ENCODE measurements at places on chromosomes 5 and 9. TPM values are rescaled to one million over a fixed set of nuclear protein-coding genes. Genes with fewer than 3 reads are reported as not detected.

GRCh38 chr5:91381774-91382359 is 1.2 kb downstream of the ARRDC3 start:
- peak overlapping the region; percentile 62 for H3K4me3 ChIP-seq
- no peaks in the 10 kb centered on the region for H3K36me3 ChIP-seq
- H3K27me3 ChIP-seq, result no peaks in the 10 kb centered on the region
- peak; percentile 84 for DNase-seq
- no peaks in the 10 kb centered on the region for H3K4me1 ChIP-seq
- peak overlapping the region; percentile 98 for H3K27ac ChIP-seq

DNA sequence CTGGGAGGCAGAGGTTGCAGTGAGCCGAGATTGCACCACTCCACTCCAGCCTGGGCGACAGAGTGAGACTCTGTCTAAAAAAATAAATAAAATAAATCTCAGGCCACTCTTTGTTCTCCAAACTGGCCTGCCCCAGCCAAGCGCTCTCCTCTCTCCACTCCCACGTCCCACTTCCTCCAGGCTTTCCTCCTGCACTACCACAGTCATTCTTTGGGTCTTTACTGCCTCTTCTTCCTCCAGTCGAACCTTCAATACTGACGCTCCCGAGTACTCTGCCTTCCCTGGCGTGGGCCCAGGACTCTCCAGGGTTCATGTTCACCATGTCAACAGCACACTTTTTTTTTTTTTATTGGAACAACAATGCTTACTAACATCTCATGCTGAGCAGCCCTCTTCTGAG is 23.9 kb downstream of the RNF130 start:
- H3K27me3 ChIP-seq, result no peaks in the 10 kb centered on the region
- H3K4me3 ChIP-seq, result no peak overlapping the region
- peaks cover 7% of the 10 kb centered on the region for H3K4me1 ChIP-seq
- no peaks in the 10 kb centered on the region for H3K36me3 ChIP-seq

NPR2 gene
- 29.7 TPM for total RNA-seq

GRCh38 chr9:125890826-125891225 is 143.7 kb downstream of the PBX3 start:
- no peaks in the 10 kb centered on the region for H3K4me1 ChIP-seq
- no peaks in the 10 kb centered on the region for H3K27me3 ChIP-seq
- H3K4me3 ChIP-seq, result peak overlapping the region; percentile 5
- peak overlapping the region; percentile 83 for H3K27ac ChIP-seq

GRCh38 chr5:86861512-86861911 is 243.8 kb downstream of the COX7C start:
- H3K36me3 ChIP-seq, result no peaks in the 10 kb centered on the region
- peaks cover 2% of the 10 kb centered on the region for H3K27me3 ChIP-seq
- H3K27ac ChIP-seq, result no peak overlapping the region
- no peaks in the 10 kb centered on the region for H3K4me1 ChIP-seq
- no peak overlapping the region for H3K4me3 ChIP-seq

GRCh38 chr5:94433397-94434163 is 184.8 kb downstream of the KIAA0825 start:
- no peaks in the 10 kb centered on the region for H3K36me3 ChIP-seq
- DNase-seq, result no peak
- no peaks in the 10 kb centered on the region for H3K4me1 ChIP-seq

AGXT2 gene
- total RNA-seq, result not detected

GRCh38 chr5:179194941-179195381 is 134.8 kb downstream of the ZNF354C start:
- H3K36me3 ChIP-seq, result no peaks in the 10 kb centered on the region
- H3K27ac ChIP-seq, result no peak overlapping the region
- no peaks in the 10 kb centered on the region for H3K27me3 ChIP-seq
- DNase-seq, result no peak

DAPK1 gene
- total RNA-seq, result 86.7 TPM

- DNase-seq, result no peak
- H3K4me3 ChIP-seq, result no peak overlapping the region
- H3K36me3 ChIP-seq, result no peaks in the 10 kb centered on the region
- no peak overlapping the region for H3K27ac ChIP-seq
These were observed 397.1 kb downstream of the DMAC1 start for GRCh38 chr9:7402334-7403027.

- no peak overlapping the region for H3K4me3 ChIP-seq
- no peaks in the 10 kb centered on the region for H3K27me3 ChIP-seq
- peak; percentile 94 for DNase-seq
- no peaks in the 10 kb centered on the region for H3K36me3 ChIP-seq
These were observed 46.2 kb upstream of the PWWP2A start for GRCh38 chr5:160165137-160166068.

- DNase-seq, result no peak
- no peak overlapping the region for H3K27ac ChIP-seq
- no peaks in the 10 kb centered on the region for H3K27me3 ChIP-seq
These were observed 7.1 kb upstream of the TEX48 start for GRCh38 chr9:114688909-114689610.

DNA sequence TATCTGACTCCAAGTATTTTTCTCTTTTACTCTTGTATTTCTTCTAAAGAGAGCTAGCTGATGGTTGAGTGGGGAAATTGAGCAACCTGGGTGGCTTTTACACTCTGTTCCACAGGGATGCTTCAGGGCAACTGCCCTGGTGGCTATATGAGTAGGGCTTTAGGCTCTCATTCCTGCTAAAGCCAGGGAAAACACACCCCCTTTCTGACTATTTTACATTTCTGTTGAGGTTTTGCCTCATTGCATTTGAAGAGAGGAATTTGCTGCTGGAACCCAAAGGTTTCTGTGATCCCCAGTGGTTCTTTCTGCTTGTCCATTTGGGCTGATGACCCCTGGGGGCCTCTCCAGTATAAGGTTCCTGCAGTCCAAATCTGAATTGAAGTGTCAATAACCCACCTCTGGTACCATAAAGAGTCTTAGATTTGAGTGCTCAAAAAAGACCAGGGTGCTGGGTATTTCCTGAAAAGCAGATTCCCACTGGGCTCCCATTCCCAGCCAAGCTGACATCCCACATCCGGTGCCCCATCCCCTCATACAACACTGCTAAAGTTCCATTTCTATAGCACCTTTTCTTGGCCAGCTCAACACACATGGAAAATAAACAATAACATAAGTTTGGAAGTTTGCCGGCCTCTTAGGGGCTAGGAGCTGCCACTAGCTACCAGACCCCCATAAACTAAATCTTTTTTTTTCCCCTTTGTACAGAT is 59.5 kb downstream of the PAPPA start:
- H3K27ac ChIP-seq, result no peak overlapping the region
- no peaks in the 10 kb centered on the region for H3K4me1 ChIP-seq
- no peak for DNase-seq
- H3K36me3 ChIP-seq, result no peaks in the 10 kb centered on the region

GRCh38 chr5:150731669-150732242 is 27.1 kb downstream of the DCTN4 start:
- no peaks in the 10 kb centered on the region for H3K36me3 ChIP-seq
- H3K27ac ChIP-seq, result no peak overlapping the region

GRCh38 chr5:82388181-82388580 is 110.0 kb upstream of the RPS23 start:
- DNase-seq, result no peak
- H3K36me3 ChIP-seq, result no peaks in the 10 kb centered on the region
- no peaks in the 10 kb centered on the region for H3K27me3 ChIP-seq
- peaks cover 10% of the 10 kb centered on the region for H3K4me1 ChIP-seq
- H3K4me3 ChIP-seq, result no peak overlapping the region

DNA sequence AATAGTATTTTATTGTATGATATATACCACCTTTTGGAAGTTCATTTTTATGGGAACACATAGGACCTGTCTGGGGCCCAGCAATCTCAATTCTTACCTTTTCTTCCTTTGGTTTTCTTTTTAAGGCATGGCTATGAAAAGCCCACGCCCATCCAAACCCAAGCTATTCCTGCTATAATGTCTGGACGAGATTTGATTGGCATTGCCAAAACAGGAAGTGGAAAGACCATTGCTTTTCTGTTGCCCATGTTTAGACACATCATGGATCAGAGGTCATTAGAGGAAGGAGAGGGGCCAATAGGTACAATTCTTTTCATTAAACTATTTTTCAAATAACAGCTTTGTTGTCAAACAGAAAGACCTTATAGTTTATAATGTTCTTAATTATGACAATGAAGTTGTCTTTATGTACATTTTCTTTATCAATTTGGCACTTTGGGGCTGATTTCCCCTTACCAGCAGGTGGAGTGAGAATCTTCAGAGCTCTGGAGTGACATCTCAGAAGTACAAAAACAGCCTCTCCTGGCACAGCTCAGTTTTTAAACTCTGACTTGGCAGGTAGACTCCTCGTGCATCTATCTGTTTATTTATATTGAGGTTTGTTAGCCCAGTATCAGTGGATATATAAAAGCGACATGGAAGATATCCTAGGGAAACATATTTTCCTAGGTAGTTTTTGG is 25.8 kb downstream of the DDX46 start:
- no peak overlapping the region for H3K27ac ChIP-seq
- DNase-seq, result no peak
- no peak overlapping the region for H3K4me3 ChIP-seq
- H3K4me1 ChIP-seq, result no peaks in the 10 kb centered on the region
- no peaks in the 10 kb centered on the region for H3K36me3 ChIP-seq

DNA sequence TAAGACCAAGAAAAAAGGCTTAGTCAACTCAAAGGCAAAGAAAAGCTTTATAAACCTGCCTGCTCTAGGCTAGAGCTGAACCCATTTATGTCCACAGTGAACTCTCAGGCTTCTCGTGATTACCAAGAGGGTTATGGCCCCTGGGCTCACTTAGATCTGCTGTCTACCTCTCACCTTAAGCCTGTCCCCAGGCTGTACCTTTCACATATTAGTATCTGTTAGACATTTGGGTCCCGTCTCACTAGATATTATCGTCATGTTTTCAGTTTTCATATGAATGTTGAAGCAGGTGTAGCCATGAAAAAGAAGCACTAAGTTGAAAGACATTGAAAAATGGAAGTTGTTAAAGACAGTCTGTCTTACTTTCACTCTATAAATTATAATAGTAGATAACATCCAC is 75.2 kb upstream of the COX7C start:
- no peak for DNase-seq
- H3K27me3 ChIP-seq, result no peaks in the 10 kb centered on the region
- no peak overlapping the region for H3K27ac ChIP-seq

DNA sequence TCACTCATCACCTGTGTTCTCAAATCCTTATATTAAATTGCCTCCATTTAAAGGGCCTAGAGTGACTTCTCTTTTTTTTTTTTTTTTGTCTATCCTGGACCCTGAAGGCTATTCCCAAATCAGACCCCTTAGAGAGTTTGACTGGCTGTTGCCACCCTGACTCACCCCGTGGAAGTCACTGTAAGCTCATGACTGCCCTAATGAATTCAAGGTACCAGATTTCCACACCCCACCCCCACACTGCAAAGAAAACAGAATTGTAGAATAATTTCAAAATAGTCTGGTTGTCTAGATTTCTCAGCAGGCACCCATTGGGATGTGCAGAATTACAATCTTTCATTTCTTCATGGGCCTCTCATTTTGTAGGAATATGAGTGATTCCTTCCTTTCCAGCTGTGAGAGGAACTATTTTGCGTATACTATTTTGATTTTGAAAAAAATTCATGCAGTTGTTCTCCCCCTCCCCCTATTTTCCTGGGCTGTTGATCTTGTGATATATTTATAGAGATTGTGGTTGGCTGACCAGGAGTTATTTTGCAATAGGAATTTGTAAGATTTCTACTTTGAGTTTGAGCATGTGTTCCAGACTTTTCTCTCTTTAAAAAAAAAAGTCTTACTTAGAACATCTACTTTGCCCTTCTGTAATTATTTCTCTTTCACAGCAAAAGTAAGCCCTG is 79.1 kb downstream of the ZNF618 start:
- H3K27me3 ChIP-seq, result no peaks in the 10 kb centered on the region
- no peak for DNase-seq
- H3K27ac ChIP-seq, result no peak overlapping the region
- no peak overlapping the region for H3K4me3 ChIP-seq
- H3K36me3 ChIP-seq, result no peaks in the 10 kb centered on the region
- peaks cover 19% of the 10 kb centered on the region for H3K4me1 ChIP-seq

GRCh38 chr9:27227192-27227591 is 69.8 kb downstream of the EQTN start:
- H3K4me3 ChIP-seq, result no peak overlapping the region
- no peak overlapping the region for H3K27ac ChIP-seq
- H3K27me3 ChIP-seq, result no peaks in the 10 kb centered on the region
- DNase-seq, result no peak

NMUR2 gene
- total RNA-seq, result not detected

- peaks cover 3% of the 10 kb centered on the region for H3K4me1 ChIP-seq
- no peak for DNase-seq
- H3K27me3 ChIP-seq, result no peaks in the 10 kb centered on the region
- H3K4me3 ChIP-seq, result peak overlapping the region; percentile 6
These were observed 1.6 kb downstream of the DMRT2 start for GRCh38 chr9:1051584-1052275.

GRCh38 chr5:98765815-98766214 is 7.6 kb upstream of the RGMB start:
- no peak overlapping the region for H3K27ac ChIP-seq
- H3K36me3 ChIP-seq, result no peaks in the 10 kb centered on the region
- H3K27me3 ChIP-seq, result no peaks in the 10 kb centered on the region
- no peak for DNase-seq
- no peaks in the 10 kb centered on the region for H3K4me1 ChIP-seq

DNA sequence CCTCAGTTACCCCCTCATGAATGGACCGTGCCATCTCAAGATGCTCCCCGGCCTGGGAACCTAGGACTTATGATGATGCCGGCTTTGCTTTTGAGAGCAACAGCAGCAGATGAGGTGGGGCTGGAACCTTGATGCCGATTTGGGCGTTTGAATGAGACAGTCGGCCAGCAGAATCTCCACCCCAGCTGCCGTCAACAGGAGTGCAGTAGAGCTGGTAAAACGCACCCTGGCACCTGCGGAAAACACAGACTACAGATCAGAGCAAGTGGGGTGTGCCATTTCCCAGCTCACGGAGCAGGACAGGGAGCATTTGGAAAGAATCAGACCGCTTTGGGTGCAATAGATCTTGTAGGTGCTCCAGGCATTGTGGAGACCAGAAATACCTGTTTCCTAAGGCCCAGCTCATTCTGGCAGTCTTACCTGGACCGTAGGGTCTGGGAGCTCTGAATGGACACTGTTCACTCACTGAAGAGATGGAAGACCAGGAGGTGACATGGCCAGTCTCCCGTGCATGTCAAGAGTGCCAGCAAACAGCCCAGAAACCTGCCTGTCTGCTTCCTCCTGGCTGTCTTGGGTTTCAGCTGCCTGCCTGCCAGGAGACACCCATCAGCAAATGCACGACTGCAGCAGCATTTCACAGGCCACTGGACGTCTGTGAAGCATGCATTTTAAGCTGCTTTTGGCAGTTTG is 317.7 kb upstream of the IRX4 start:
- no peaks in the 10 kb centered on the region for H3K4me1 ChIP-seq
- no peaks in the 10 kb centered on the region for H3K27me3 ChIP-seq
- H3K4me3 ChIP-seq, result no peak overlapping the region
- no peak for DNase-seq
- H3K27ac ChIP-seq, result no peak overlapping the region
- H3K36me3 ChIP-seq, result no peaks in the 10 kb centered on the region

GPR150 gene
- total RNA-seq, result not detected

TAF1L gene
- total RNA-seq, result not detected

CNTNAP3B gene
- 6.8 TPM for total RNA-seq

- DNase-seq, result no peak
- H3K4me3 ChIP-seq, result no peak overlapping the region
- H3K36me3 ChIP-seq, result no peaks in the 10 kb centered on the region
- no peaks in the 10 kb centered on the region for H3K27me3 ChIP-seq
These were observed 111.8 kb downstream of the HMHB1 start for GRCh38 chr5:143923634-143924266.

GRCh38 chr5:152644029-152644728 is 239.1 kb upstream of the NMUR2 start:
- H3K4me3 ChIP-seq, result no peak overlapping the region
- no peak for DNase-seq
- H3K27me3 ChIP-seq, result no peaks in the 10 kb centered on the region
- no peaks in the 10 kb centered on the region for H3K4me1 ChIP-seq

GPR151 gene
- not detected for total RNA-seq

Data from ovary (tissue), 10 donors.